Activated CD8-positive, alpha-beta memory T cell treated with anti-CD3 and anti-CD28 coated beads for 4 hours (primary cell): ENCODE measurements at places on chromosomes 16 and 17.

GRCh38 chr17:63910096-63910495 is 962 bp downstream of the CSHL1 start:
- no peak for DNase-seq

GRCh38 chr17:28177351-28177750 is 134.9 kb downstream of the NLK start:
- DNase-seq = no peak

DNA sequence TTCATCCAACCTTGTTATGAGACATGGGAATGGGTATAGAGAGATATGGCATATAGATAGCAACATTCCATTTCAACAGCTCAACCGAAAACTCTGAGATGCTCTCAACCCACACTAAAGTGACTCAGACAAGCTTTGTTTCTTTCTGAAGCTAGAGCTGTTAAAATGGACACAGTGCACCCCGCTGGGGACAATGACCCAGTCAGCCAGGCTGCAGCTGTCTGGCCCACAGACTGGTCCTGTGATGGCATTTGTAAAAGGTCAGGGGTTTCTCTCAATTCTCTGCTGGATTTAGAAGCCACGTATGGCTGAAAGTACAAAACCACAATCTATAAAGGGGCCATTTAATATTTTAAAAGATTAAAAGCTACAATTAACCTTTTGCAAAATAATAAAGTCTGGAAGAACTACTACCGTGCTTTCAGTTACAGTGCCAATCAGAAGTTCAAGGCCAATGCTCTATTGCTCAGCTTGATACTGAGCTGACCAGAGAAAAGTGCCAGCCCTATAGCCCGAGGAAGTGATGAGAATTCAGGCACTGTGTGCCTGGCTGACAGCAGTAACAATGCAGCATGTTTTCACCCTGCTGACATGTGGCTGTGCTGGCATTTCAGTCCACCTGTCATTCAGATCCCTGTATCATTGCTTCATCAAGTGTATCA is 60.2 kb downstream of the TEX2 start:
- no peak for DNase-seq

GRCh38 chr17:41581366-41582060 is 5.2 kb downstream of the KRT14 start:
- no peak for DNase-seq

DNA sequence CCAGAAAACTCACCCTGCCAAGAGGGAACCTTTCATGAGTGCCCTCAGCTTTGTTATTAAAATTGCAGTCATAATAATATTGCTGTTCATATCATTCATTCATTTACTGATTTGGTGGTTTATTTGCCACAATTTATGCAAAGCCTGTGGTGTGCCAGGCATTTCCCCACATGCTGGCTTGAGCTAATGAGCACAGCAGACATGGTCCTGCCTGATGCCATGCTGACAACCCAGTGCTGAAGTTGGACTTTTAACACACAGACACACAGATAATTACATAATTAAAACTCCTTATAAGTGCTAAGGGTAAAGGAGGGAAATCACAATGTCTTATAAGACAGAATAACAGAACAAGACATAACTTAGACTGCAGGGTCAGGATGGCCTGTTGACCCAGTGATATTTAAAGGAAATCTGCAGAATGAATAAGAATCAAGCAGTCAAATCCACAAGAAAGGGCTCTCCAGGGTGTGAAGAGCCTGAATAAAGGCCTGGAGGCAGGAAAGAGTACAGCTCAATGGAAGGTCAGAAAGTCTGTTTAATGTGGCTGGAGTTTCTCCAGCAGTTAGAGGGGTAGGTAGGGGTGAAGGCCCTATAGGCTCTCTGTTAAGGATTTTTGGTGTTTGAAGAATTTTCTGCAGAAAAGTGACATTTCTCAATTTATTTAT is 196.9 kb upstream of the CDH11 start:
- DNase-seq = no peak

GRCh38 chr16:51875834-51876600 is 670.9 kb downstream of the TOX3 start:
- no peak for DNase-seq

DNA sequence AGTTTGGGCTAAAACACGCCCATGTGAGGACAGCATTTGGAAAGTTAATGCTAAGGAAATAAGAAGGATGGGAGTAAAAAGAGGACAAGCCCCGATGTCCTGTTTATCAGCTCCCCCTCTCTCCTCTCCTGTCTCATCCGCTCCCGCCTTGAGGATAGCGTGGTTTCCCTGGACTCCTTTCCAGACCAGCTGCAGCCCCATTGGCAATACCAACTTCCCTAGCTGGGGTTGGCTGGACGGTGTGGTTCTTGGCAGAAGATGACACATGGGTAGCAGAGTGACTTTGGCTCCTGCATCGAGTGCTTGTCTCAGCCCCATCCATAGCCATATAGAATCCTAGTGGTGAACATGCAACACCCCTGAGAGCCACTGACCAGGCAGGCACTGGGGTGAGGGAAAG is 185.9 kb downstream of the CCDC182 start:
- no peak for DNase-seq

DNA sequence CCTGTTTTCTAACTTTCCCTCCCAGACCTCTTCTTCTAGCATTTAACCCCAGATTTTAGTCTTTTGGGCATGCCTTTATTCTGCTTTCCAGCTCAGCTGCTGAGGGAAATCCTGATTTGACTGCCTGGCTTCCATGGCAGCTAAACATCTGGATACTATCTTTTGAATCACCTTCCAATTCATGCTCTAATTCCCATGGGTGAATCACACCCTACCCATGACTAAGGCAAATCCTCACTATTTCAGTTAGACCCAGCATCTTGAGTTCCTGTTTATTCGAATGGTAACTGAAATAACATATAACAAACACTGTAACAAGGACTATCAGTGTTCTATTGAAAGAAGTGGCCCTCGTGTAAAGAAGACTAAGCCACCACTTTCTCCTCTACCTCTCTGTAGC is 29.8 kb downstream of the CA10 start:
- no peak for DNase-seq

GRCh38 chr16:78147911-78148401 is 48.5 kb downstream of the WWOX start:
- DNase-seq = no peak

- no peak for DNase-seq
Observed at GRCh38 chr17:2421315-2422147, 20.7 kb upstream of the MNT start.

GRCh38 chr17:72099919-72100318 is 20.9 kb upstream of the SOX9 start:
- no peak for DNase-seq

- DNase-seq = no peak
Observed at GRCh38 chr16:65668064-65668595, 546.3 kb upstream of the CDH11 start.

DNA sequence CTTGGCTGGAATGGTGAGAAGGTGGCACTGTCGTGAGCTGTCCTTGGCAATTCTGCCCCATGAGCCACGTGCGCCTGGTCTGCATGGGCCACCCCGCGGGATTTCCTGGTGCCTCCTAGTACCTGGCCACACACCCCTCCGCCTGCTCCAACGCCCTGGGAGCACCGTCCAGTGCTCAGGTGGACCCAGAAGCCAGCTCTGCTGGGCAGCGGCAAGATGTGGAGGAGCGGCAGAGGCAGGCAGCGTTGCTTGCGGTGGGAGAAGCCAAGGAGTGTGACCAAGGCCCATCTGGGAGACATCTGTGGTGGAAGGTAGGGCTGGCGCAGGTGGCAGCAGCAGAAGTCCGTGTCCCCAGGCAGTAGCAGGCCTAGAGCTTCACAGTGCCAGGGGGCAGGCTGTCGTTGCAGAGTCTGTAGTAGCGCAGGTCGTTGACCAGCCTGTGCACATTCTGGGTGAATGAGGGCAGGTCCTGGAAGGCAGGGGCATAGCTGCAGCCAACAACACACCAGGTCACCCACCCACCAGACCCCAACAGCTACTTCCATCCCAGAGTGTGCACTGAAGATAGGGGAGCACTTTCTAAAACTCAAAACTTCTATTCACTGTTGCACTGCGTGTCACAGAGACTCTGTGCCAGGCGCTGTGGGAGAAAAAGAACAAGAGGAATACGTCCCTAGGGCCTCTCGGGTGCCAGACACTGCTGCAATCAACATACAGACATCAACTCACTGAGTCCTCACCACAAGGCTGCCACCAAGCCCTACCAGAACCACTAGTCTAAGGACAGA is 34.9 kb upstream of the GSG1L start:
- no peak for DNase-seq
